Stomach (tissue), 19 donors: ENCODE measurements at places on chromosomes 5 and 9. TPM values are rescaled to one million over a fixed set of nuclear protein-coding genes. Genes with fewer than 3 reads are reported as not detected.
A peak's percentile ranks its signal among the peaks of the same experiment; 100 is the strongest.

DNA sequence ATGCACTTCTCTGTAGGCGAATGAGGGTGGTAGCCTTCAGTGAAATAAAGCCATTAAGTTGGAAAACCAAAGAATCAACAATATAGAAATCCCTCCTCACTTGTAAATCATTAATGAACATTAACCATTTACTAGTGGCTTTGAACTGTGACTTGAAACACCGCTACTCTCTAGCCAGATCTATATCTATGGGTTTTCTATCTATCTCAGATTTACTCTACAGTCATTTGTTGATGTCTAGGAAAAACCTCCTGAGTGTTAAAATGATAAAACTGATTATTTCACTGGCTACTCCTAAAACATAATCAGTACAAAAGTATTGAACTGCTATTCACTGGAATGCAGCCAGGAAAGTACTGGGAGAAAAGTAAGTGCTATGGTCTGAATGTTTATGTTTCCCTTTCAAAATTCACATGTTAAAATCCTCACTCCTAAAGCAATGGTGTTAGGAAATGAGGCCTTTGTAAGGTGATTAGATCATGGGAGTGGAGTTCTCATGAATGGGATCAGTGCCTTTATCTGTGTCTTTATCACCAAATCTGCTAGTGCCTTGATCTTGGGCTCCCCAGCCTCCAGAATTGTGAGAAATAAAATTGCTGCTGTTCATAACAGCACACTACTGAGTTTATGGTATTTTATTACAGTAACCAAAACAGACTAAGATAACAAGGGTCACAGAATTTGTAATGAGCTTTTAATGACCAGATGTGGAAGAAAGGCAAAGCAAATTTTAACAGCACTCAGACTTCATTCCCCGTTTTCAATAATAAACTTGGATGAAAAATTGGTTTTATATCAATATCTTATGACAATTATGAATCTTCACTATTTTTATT, 8.6 kb upstream of the OXCT1 start:
- no peak for DNase-seq
- no peak overlapping the region for H3K4me3 ChIP-seq
- no peaks in the 10 kb centered on the region for H3K4me1 ChIP-seq
- H3K27ac ChIP-seq = no peak overlapping the region
- no peaks in the 10 kb centered on the region for H3K27me3 ChIP-seq

GRCh38 chr5:81924442-81924841, 47.4 kb upstream of the ATG10 start:
- no peak for DNase-seq
- H3K4me1 ChIP-seq = no peaks in the 10 kb centered on the region
- H3K36me3 ChIP-seq = no peaks in the 10 kb centered on the region
- H3K4me3 ChIP-seq = no peak overlapping the region
- H3K27me3 ChIP-seq = no peaks in the 10 kb centered on the region

- peak overlapping the region; percentile 51 for H3K27ac ChIP-seq
- DNase-seq = peak; percentile 49
- H3K4me1 ChIP-seq = peaks cover 24% of the 10 kb centered on the region
- no peaks in the 10 kb centered on the region for H3K27me3 ChIP-seq
- H3K36me3 ChIP-seq = no peaks in the 10 kb centered on the region
Observed at GRCh38 chr9:128244837-128245231, 31.0 kb downstream of the GOLGA2 start.

DNA sequence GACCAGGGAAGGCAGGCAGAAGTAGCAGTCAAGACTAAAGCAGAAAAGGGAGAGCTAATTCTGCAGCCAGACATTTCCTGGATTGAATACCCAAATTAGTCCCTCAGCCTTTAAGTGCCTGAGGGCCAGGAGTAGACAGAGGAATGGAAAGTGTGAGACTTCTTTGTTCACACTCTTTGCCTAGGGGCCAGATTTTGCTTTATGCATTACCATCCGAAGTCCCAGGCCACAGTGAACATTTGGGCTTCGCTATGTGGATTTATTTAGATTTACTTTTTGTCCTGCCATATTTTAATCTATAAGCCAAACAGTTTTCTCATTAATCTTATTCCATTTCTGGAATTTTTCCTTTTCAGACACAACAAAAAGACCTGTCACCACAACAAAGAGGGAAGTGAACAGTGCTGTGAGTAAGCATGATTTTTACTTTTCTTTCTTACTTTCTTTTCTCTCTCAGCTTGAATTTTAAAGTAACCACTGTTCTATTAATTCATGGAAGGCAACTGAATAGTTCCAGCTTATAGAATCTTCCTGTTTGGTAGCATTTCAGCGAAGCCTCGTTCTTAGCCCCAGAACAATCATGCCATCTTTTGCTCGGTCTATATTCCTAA, 52.6 kb downstream of the PDCD1LG2 start:
- no peak overlapping the region for H3K4me3 ChIP-seq
- H3K4me1 ChIP-seq = no peaks in the 10 kb centered on the region
- no peaks in the 10 kb centered on the region for H3K27me3 ChIP-seq
- H3K36me3 ChIP-seq = no peaks in the 10 kb centered on the region

DNA sequence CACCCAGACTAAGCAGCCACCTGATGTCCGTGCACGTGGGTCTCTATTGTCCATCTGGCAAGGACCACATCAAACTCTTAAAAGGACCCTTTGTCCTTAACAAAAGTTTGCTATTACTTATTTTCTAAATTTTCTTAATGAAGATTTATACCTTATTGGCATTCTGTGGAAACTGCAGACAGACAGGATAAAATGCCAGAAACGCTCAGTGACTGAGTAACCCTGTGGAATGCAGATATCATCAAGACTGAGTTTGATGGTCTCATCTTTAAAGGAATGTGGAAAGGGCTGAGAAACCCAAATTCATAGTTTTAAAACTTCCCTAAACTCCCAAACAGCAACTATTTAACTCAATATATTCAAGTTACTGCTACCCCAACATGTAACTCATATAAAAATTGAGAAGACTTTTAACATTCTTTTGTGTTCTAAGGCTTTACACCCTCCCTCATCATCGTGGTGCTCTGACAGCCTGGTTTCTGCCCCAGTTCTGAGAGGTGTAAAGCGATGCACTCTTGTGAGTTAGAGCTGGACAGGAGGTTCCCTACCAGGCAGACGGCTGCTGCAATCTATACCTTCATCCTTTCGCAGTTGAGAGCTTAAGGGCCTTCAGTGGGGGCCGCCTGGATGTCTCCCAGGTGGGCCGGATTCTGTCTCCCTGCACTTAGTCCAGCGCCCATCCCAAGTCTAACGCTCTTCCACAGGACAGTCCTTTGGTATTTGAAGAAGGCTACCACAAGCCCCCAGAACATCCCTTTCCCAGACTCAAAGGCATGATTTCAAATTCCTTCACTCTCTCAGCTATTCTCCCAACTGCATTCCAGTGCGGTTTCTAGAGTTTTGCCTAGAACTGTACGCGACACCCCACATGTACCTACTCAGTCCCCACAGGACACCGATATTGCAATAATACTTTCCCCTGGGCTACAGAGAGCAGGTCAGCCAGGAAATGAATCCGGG, 68.9 kb downstream of the DAP start:
- H3K27ac ChIP-seq = no peak overlapping the region
- peaks cover 18% of the 10 kb centered on the region for H3K4me1 ChIP-seq
- peaks cover 21% of the 10 kb centered on the region for H3K36me3 ChIP-seq

- no peaks in the 10 kb centered on the region for H3K27me3 ChIP-seq
- peak overlapping the region; percentile 86 for H3K4me3 ChIP-seq
- peak overlapping the region; percentile 99 for H3K27ac ChIP-seq
- no peak for DNase-seq
- peaks cover 26% of the 10 kb centered on the region for H3K4me1 ChIP-seq
- H3K36me3 ChIP-seq = no peaks in the 10 kb centered on the region
Observed at GRCh38 chr9:14312719-14313377, 1.1 kb downstream of the NFIB start.

DNA sequence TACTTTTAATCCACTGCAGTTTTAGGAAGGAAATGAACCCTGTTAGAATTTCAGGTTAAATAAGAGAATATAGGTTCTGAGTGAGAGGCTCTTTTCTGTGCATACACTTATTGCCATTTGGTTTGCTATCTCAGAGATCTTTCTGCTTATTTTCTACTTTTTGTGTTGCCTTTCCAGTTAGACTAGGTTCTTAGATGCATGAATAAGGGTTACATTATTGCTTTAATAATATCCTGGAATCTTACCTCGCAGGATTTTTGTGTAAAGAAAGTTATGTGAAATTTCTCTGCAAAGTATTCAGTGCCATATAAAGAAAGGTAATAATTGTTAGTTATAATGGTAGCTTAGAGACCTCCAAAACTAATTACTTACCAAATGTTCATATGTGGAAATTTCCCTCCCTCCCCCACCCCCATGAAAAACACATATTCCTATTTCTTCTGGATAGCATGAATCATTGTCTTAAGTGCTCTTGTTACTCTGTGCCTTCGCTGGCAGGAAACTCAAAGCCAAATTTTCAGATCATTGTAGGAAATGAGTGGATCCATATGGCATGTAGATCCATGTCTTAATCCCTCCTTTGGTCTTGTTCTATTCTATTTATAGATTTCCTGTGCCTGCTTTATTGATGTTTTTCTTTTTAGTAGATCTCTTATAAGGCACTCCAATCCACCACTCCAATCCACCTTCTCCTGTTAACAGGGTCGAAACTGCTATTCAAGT, 2.7 kb upstream of the APBA1 start:
- H3K4me3 ChIP-seq = no peak overlapping the region
- no peaks in the 10 kb centered on the region for H3K36me3 ChIP-seq

DNA sequence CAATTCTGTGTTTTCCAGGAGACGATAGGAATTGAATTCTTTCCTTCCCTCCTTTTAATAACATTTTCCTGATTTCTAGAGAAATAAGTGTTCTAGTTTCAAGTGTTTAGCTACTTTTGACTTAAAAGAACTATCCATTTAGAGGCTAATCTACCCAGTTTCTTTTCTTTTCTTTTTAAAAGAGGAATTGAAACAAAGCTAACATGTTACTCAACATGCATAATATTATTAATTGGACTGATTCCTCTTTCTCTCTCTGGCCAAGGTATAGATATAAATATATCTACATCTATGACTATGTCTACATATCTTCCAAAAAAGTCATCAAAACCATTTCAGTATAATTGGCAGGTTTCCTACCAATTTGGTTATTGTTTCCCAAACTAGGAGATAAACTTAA, 309.8 kb downstream of the TRPM3 start:
- H3K36me3 ChIP-seq = no peaks in the 10 kb centered on the region
- H3K4me3 ChIP-seq = no peak overlapping the region
- H3K4me1 ChIP-seq = no peaks in the 10 kb centered on the region
- DNase-seq = no peak

- DNase-seq = no peak
- H3K4me3 ChIP-seq = no peak overlapping the region
- no peaks in the 10 kb centered on the region for H3K27me3 ChIP-seq
- no peaks in the 10 kb centered on the region for H3K36me3 ChIP-seq
Observed at GRCh38 chr5:131979816-131980215, 31.6 kb downstream of the ACSL6 start.

DNA sequence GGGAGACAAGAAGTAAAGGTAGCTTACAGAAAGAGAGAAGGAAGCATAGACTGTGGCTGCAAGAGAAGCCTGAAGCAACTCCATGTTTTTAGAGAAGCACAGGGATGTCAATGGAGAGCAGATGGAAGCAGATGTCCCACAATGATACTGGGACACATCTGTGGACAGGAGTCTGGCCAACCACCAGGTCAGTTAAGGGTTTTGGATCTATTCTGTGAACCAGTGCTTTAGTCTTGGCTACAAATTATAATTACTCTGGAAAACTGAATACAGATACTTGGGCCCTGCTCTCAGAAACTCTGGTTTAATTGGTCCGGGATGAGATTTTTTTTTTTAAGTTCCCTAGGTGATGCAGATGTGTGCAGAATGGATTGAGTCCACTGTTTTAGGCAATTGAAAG, 592.8 kb downstream of the CSNK1G3 start:
- no peaks in the 10 kb centered on the region for H3K4me1 ChIP-seq
- DNase-seq = no peak
- no peaks in the 10 kb centered on the region for H3K36me3 ChIP-seq
- no peak overlapping the region for H3K27ac ChIP-seq
- H3K27me3 ChIP-seq = no peaks in the 10 kb centered on the region

- no peaks in the 10 kb centered on the region for H3K27me3 ChIP-seq
- H3K27ac ChIP-seq = no peak overlapping the region
- no peaks in the 10 kb centered on the region for H3K36me3 ChIP-seq
- no peak overlapping the region for H3K4me3 ChIP-seq
- no peak for DNase-seq
Observed at GRCh38 chr5:73529081-73529480, 30.8 kb downstream of the BTF3 start.

GRCh38 chr5:91352831-91353695, 30.1 kb downstream of the ARRDC3 start:
- no peak overlapping the region for H3K4me3 ChIP-seq
- no peaks in the 10 kb centered on the region for H3K27me3 ChIP-seq
- DNase-seq = no peak
- no peaks in the 10 kb centered on the region for H3K36me3 ChIP-seq

GRCh38 chr9:8579661-8580060, 780.1 kb upstream of the DMAC1 start:
- no peak overlapping the region for H3K27ac ChIP-seq
- no peaks in the 10 kb centered on the region for H3K27me3 ChIP-seq
- no peak overlapping the region for H3K4me3 ChIP-seq

GRCh38 chr5:7274203-7274602, 121.7 kb upstream of the ADCY2 start:
- no peak for DNase-seq
- no peaks in the 10 kb centered on the region for H3K27me3 ChIP-seq
- H3K4me3 ChIP-seq = no peak overlapping the region

DNA sequence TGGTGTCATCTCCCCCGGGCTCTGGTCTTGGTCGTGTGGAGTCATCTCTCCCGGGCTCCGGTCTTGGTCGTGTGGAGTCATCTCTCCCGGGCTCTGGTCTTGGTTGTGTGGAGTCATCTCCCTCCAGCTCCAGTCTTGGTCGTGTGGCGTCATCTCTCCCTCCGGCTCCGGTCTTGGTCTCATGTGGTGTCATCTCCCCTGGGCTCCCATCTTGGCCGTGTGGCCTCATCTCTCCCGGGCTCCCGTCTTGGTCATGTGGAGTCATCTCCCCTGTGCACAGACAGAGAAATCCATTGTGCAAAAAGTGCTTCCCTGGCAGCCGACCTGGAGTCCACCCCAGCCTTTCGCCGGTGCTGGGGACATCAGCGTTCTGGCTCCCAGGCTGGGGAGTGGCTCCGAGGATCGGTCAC, 91.1 kb upstream of the CACNA1B start:
- H3K27me3 ChIP-seq = no peaks in the 10 kb centered on the region
- no peak overlapping the region for H3K4me3 ChIP-seq
- H3K36me3 ChIP-seq = peaks cover 99% of the 10 kb centered on the region

- peaks cover 16% of the 10 kb centered on the region for H3K4me1 ChIP-seq
- no peak for DNase-seq
- H3K36me3 ChIP-seq = peaks cover 2% of the 10 kb centered on the region
- H3K27ac ChIP-seq = no peak overlapping the region
Observed at GRCh38 chr9:94576131-94576530, 17.5 kb downstream of the FBP2 start.

DNA sequence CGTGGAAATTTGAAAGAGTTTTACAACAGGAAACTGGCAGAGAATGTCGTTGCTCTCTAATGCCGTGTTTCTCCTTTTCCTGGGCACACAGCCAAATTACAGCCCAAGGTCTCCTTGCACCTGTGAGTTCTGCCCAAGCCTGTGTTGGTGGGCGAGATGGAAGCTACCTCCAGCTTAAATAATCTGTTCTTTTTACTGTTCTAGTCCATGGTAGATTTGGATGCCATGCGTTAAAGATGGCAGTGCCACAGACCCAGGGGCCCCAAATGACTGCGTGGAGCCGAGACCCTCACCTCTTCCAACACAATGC, 92.6 kb upstream of the IRX4 start:
- H3K36me3 ChIP-seq = no peaks in the 10 kb centered on the region
- H3K27ac ChIP-seq = no peak overlapping the region
- no peak overlapping the region for H3K4me3 ChIP-seq
- H3K4me1 ChIP-seq = no peaks in the 10 kb centered on the region

The GABRP gene
- 1.2 TPM for polyA plus RNA-seq

The ADCY2 gene
- 0.98 TPM for polyA plus RNA-seq

The GRXCR2 gene
- polyA plus RNA-seq = not detected

The TPPP gene
- 1.3 TPM for polyA plus RNA-seq

The TMEM215 gene
- polyA plus RNA-seq = not detected

The FOXD4L4 gene
- polyA plus RNA-seq = not detected

The GARIN3 gene
- not detected for polyA plus RNA-seq

The WDR38 gene
- not detected for polyA plus RNA-seq

The PDCD1LG2 gene
- not detected for polyA plus RNA-seq
